ENCODE measurements at places on chromosomes 2 and 18. TPM values are rescaled to one million over a fixed set of nuclear protein-coding genes. Genes with fewer than 3 reads are reported as not detected.

MYO5B gene
- total RNA-seq: 30.7 TPM

FOXI3 gene
- total RNA-seq: 0.47 TPM

RNU2-63P gene
- not detected for total RNA-seq

BMPR2 gene
- 86.4 TPM for total RNA-seq

SPRED2 gene
- total RNA-seq: 8.6 TPM

EXOC6B gene
- 190 TPM for total RNA-seq

MRO gene
- total RNA-seq: 0.94 TPM

REG1B gene
- total RNA-seq: not detected

SERPINB11 gene
- not detected for total RNA-seq

TMEM182 gene
- 3.6 TPM for total RNA-seq

NEU2 gene
- total RNA-seq: not detected

FLACC1 gene
- 3.7 TPM for total RNA-seq

DNAH6 gene
- 6.6 TPM for total RNA-seq

MARCO gene
- total RNA-seq: 0.31 TPM

SCN2A gene
- 219 TPM for total RNA-seq

DNAH7 gene
- total RNA-seq: 16.5 TPM

EFHD1 gene
- 1.1 TPM for total RNA-seq

SRD5A2 gene
- total RNA-seq: not detected

ALK gene
- total RNA-seq: 0.78 TPM

AGXT gene
- total RNA-seq: not detected

SALL3 gene
- total RNA-seq: 7.6 TPM

RND3 gene
- total RNA-seq: 164 TPM

SLC8A1 gene
- 277 TPM for total RNA-seq

ZNF521 gene
- 8.4 TPM for total RNA-seq

IL37 gene
- not detected for total RNA-seq

TDRD15 gene
- total RNA-seq: 3.0 TPM

PSTPIP2 gene
- 1.6 TPM for total RNA-seq

AGAP1 gene
- 27.5 TPM for total RNA-seq

AQP4 gene
- total RNA-seq: 138 TPM

C2orf92 gene
- total RNA-seq: 3.6 TPM

E2F6 gene
- 13.3 TPM for total RNA-seq

SPP2 gene
- total RNA-seq: not detected

MYL1 gene
- 3.3 TPM for total RNA-seq

CNRIP1 gene
- total RNA-seq: 74.2 TPM

FZD7 gene
- 7.0 TPM for total RNA-seq

HTR2B gene
- 0.62 TPM for total RNA-seq

CCDC178 gene
- 1.1 TPM for total RNA-seq

C2orf66 gene
- total RNA-seq: 0.16 TPM

CFC1 gene
- not detected for total RNA-seq

CHRND gene
- total RNA-seq: not detected

TMEM200C gene
- total RNA-seq: 16.4 TPM

KCTD1 gene
- total RNA-seq: 22.8 TPM

CYP1B1 gene
- total RNA-seq: 7.8 TPM

MBP gene
- 5.8 TPM for total RNA-seq

XIRP2 gene
- total RNA-seq: 0.78 TPM

ATP6V1B1 gene
- not detected for total RNA-seq

FBXO48 gene
- 0.94 TPM for total RNA-seq

CARF gene
- total RNA-seq: 24.8 TPM

SIX2 gene
- total RNA-seq: 0.16 TPM

ASTL gene
- not detected for total RNA-seq

GRB14 gene
- total RNA-seq: 24.0 TPM

CCL20 gene
- not detected for total RNA-seq

SP5 gene
- 0.78 TPM for total RNA-seq

SERPINB10 gene
- total RNA-seq: not detected

LYG2 gene
- total RNA-seq: not detected
